ENCODE measurements at places on chromosomes 7 and 10.

GRCh38 chr7:74684473-74684872 is 27.0 kb downstream of the GTF2I start:
- no peak for DNase-seq

GRCh38 chr7:23098460-23098859 is 7.1 kb upstream of the KLHL7 start:
- peak; percentile 63 for DNase-seq

- DNase-seq = no peak
Measured at GRCh38 chr10:95405655-95406054, 114.9 kb upstream of the PDLIM1 start.

DNA sequence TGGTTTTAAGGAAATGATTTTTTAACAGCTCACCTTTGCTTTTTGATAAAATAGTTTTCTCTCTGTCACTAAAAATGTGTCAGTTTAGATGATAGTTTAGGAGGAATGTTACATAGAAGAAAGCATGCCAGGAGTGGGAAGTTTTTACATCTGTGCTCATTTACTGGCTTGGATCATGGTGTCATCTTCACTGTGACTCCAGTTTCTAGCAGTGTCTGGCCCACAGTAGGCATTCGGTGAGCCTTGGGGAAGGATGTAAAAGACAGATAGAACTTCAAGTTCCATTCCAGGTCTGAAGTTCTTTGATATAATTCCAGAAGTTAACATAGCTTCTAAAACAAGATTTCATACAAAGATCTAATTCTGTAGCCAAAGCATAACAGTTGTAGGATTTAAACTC is 259.2 kb downstream of the BICC1 start:
- DNase-seq = no peak

GRCh38 chr7:79240413-79240812 is 213.1 kb downstream of the MAGI2 start:
- DNase-seq = no peak

DNA sequence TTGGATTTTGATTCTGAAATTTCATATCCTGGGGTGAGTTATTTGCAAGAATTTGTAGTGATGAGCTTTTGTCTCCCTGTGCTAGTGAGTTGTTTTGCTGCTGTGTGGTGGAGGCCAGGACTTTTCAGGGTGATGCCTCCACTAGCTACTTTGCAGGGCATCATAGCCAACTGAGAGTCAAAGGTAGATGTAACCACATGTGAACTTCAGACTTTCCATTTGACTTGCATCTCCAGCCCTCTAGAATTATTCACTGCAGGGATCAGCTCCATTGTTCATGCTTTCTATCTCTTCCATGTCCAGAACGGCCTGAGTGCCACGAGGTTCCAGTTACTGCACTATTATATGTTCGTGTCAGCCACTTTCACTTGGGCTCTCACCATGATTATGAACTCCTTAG is 534.3 kb downstream of the GRM8 start:
- no peak for DNase-seq

DNA sequence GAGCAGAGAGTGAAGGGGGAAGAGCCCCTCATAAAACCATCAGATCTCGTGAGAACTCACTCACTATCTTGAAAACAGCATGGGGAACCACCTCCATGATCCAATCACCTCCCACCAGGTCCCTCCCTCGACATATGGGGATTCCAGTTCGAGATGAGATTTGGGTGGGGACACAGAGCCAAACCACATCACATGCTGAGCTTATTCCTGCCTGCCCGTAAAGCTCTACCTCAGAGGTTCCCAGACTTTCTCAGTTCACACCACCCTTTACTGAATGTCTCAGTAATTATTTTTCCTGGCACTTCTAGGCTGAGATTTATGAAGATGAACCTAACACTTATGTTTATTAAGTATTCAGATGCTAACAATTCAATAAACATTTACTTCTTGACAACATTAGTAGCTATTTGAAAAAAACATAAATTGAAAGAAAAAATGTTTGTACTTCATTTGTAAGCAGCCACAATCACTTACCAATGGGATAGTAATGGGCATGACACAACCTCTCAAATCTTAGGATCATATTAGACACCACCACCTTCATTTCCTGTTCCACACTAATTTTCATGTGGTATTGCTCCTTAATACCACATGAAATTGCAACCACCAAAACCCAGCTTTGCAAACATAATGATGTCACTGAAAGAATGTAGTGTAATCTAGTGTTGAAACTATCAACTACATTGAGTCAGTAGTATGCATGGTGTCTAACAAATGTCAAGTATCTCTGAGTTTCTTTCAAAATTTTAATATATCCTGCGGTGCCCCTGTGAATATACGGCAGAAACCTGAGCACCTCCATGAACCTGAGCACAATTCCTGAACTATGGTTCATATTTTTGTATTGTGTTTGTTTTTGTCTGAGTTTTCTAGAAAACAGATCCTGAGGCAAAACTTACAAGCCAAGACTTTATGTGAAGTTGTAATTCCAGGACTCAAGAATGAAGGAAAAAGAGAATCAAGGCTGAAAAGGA is 4.5 kb upstream of the DGKI start:
- DNase-seq = no peak

GRCh38 chr10:102669206-102670064 is 25.2 kb downstream of the TRIM8 start:
- no peak for DNase-seq

DNA sequence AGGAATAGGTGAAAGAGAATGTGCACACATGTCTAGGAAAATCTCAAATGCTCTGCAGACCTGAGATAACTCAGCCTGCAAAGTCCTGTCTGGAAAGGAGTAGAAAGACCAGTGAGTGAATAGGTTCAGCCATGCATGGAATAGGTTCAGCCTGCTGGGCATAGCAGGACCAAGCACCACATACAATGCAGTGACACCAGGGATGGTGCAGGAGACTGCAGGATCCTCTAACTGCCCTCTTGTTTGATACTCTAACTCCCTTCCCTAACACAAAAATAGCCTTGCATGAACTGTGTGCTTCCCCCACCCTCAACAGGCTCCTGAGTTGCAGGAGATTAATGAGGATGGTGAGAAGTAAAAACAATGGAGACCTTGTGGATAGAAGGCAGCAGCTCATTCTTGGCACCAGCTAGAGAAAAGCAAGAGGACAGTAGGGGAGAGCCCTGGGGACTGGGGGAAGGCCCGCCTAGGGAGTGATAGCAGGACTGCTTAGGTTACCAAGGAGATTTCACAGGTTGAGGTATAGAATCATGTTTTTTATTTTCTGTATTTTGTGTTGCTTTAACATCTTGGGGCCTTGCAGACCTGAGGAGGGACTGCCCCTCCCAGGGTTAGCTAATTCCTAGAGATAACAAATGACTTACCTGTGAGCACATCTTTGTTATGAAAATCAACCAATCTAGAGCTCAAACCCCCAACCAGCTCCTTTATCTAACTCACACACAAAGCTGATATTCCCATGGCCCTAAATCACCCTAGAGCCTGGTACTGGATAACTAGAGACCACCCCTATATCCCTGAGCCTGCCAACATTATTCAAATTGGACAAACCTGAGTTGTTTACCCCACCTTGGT is 187.8 kb downstream of the PLPP4 start:
- no peak for DNase-seq

- no peak for DNase-seq
Measured at GRCh38 chr10:121465215-121465614, 133.0 kb downstream of the FGFR2 start.

DNA sequence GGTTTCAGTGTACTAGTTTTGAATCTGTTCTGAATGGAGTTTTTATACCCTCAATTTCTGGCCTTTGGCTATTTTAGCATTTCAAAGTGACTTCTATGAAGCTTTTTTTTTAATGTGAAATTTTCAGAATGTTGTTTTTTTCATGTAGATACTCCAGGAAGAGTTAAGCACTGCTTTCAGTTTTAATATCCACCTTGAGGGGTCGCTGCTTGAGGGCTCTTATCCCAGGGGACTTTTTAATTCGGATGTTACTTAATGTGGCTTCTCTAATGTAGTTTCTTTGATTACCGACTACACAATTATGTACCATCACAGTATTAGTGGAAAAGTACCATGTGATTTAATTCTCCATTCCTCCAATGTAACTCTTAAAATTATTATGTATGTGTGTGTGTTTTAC is 5.2 kb downstream of the IFIT5 start:
- no peak for DNase-seq

All from NCI-H2081 (cell line).